Activated CD4-positive, CD25-positive, alpha-beta regulatory T cell (primary cell): ENCODE measurements at places on chromosomes 6 and 20.

DNA sequence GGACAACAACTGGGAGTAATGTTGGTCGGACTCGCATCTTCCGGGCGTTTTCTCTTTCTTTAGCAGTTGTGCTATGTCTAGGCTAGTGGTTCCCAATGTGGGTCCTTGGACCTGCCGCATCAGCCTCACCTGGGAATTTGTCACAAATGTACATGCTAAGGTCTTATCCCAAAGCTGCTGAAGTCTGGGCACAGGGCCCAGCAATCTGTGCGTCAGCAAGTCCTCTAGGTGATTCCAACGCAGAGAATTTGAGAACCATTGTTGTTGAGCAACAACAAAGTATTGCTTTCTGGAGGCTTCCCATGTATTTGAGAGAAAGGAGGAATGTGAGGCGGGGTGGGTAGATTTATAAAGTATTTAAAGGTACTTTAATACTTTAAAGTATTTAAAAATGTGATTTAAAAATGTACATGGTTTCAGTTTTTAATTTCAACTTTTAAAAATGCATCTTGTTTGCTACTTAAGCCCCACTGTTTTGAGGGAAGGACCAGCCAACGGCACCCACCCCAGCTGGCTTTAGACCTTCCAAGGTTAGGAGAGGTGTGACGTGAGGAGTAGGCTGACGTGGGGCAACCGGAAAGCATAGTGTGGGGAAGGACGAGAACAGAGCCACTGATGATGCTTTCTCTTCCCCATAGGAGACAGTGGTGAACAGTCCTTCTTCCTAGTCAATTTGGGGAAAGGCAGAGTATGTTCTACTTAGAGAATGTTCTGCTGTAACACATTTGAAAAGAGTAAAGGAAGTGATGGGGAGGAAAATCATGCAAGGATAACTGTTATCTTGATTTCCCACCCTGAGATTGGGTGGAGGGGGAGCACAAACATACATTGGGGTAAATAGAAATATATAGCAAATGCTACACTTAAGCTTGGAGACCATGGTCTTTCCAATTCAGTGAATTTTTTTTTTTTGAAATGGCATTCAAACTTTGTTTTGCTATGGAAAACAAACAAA is 4.3 kb downstream of the UST start:
- no peak for DNase-seq

DNA sequence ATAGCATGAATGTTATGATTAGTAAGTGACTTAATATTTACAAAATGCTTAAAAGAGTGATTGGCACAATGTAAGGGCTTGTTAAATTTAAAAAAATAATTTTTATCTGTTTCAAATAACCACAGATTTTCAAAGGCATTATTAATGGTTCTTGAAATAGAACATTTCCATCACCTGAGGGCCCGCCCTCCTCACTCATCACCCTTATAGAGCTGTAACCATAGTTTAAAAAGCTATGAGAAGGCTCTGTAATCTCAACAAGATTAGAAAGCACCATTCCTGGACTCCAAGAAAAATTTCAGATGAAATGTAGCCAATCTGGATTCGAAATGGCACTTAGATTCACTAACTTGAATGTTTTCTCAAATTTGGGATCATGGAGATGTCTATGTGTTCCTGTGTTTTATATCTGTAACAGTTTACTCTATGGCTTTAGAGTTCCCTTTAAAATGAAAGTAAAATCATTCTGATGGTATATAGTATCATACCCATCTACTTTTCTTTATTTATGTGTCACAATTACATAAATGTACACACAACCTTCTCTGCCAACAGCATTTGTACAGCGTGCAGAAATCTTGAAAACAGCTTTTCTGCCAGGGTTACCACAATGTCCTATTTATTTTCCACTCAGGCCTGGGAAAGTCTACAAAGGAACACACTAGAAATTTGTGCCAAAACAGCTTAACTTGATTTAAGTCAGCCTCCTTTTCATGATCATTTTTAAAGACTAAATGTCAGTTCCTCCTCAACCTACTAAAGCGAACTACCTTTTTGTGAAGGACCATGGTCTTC is 207.7 kb downstream of the TBX18 start:
- DNase-seq: no peak

DNA sequence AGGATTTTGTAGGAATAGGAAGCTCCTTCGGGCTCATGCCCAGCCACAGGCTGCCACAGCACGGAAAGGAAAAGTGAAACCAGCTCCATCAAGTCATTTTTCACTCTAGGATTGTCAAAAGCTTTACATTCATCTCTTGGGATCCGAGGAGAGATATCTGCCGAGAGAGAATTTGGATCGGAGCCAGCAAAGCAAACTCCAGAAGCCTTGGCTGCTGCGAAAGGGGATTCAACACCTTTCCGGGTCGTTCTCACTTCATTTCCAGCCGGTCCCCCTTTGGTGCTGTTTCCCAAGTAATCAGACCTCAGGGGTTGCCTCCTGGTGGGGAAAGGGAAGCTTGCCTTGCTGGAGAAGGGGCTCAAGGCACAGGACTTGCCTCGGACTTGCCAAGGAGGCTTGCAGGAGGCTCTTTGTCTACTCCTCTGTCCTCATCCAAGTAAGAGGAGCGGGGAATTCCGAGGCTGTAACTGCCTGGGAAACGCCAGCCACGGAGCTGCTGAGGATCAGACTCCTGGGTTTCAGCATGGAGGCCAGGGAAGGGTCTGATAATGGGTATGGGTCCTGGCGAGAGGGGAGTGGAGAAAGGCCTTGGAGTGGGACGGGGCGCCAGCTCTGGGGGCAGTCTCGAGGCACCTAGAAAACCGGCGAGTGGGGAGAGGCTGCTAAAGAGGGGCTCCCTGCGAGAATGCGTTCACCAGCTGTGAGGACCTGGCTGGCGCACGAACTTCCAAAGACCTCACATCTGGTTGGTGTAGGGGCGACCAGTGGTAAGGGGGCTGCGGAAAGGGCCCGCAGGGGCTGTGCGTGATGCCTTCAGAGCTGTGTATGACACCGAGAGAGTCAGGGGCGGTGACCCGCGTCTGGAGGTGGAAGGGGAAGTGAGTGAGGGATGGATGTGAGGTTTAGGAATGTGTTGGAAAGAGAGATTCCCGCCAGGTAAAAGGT is 702 bp downstream of the ETV7 start:
- DNase-seq: no peak

DNA sequence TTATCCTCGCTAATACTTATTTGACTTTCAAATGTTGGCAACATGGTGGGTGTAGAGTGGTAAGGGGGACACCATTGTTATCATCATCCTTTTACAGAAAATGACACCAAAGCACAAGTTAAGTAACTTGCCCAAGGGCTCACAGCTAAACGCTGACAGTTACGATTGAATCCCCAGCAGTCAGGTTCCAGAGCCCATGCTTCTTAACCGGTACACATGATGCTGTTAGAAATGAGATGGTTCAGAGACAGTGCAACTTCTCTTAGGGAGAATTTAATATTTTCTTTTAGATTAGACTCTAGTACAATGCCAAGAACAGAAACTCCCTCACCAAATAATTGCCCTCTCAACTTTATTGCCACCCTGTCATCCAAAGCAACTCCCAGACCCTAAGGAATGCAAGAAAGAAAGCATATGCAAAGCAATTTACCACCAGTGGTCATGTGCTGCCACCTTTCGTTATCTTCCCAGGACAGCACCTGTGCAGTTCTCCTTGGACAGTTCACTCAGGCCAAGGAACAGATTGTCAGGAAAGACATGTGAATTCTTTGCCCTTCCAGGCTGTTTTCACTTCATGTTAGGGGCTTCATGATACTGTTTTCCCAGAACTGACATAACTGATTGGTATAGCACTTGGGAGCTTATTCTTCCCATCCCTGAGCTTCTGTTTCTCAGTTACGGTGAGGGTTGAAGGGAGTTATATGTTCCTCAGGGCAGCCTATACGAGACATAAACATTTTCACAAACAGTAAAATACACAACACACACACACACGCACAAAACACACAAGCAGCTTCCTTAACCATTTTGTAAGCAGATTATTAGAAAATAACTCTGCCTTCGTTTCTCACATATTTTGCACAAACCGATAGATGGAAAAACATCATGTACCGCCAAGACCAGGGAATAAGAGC is 5.1 kb downstream of the HLA-DMA start:
- no peak for DNase-seq

- DNase-seq: no peak
Observed at GRCh38 chr20:46712056-46712636, 2.7 kb downstream of the SLC2A10 start.

- DNase-seq: no peak
Observed at GRCh38 chr20:59735917-59736316, 131.6 kb downstream of the PHACTR3 start.

DNA sequence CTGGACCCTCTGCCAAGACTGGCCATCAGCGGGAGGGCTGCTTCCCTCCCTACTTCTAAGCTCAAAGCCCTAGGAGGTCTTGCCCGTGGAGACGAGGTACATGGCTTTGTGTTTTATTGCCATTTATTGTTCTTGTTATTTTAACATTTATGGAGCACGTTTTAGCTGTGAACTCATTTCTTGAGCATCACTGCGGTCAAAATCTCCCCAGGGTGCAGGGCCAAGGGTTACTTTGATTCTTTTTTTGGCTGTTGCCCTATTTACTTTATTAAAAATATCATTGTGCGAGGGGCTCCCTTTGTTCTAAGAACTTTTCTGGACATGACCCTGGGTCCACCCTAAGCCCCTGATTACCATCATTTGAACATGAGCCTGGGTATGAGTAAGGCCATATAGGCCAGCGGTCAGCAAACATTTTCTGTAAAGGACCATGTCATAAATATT is 51.6 kb downstream of the EYA2 start:
- no peak for DNase-seq

DNA sequence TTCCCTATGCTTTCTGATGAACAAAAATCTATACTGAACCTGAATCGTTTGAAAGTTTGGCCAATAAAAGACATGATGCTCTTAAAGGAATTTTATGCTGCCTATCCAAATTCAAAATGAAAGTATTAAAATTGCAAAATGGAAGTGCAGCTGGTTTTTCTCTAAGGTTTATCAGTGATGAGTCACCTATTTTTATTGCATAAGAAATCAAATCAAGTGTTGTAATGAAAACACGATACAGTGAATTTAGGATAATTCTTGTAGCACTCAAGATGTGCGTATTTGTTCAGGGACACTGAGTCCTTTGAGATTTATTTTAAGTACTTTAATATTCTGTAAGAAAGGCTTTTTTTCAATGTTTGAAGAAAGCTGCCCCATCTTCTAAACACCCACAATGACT is 409.5 kb downstream of the ADGRB3 start:
- DNase-seq: no peak

DNA sequence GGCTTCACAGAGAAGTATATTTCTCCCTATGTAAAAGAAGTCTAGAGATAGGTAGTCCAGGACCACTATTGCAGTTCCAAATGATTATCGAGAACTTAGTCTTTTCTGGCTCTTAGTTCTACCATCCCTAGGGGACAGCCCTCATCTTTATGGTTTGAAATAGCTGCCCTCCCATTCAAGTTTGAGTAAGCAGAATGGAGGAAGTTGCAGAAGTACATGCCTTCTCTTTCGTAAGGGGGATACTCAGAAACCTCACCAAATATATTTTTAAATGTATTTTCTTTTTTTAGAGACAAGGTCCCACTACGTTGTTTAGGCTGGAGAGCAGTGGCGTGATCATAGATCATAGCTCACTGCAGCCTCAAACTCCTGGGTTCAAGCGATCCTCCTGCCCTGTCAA is 236.8 kb upstream of the RREB1 start:
- DNase-seq: no peak

DNA sequence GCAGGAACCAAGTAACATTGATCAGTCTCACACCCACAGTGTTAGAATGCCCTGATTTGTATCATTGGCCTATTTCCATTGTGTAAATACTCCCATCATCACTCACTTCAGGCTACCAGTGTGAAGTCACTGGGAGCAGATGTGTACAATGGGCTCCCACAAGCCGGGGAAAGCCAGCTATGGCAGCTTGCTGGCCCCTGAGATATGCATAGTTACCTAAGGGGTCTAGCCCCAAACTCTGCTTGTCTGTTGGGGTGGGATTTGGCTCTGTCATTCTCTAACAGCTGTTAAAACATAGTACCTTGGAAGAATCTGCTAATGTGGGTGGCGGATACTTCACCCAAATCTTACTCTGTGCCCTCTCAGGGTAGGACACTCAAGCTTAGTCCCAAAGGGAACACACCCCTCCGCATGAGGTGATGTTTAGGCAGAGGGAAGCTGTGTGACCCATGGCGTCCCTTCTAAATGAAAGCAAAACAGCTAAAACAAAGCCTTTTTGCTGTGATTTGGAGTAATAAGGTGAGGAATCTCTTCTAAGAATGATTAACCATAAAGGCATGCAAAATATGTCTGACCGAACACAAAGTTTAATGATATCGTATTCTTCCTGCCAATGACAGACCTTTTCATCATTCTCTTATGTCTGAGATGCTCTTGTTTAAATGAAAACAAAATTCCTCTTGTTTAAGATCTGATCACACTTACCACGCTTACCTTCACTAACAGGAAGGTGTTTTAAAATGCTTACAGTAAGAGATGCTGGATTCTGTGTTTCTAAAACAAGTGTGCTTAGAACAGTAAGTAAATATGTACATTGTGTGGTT is 45.9 kb upstream of the PXDC1 start:
- DNase-seq: no peak

- DNase-seq: no peak
Observed at GRCh38 chr6:167575158-167575696, 250.3 kb downstream of the TTLL2 start.

DNA sequence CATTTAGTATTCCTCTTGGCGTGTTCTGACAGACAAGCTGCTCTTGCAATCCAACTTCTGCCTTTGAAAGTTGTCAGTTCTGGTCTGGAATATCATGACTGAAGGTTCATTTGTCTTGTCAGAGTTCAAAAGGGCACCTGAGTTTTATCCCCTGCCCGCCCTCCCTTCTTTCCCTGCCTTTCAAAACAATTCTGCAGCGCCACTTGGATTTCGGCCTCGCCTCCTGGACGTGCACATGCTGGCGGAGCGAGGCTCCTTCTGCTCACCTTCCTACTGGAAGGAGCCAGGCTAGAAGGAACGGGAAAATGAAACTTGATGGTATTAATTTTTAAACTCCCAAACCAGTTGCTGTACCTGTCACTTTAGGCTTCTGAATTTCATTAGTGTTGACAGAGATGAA is 55.7 kb upstream of the HDGFL1 start:
- DNase-seq: no peak

DNA sequence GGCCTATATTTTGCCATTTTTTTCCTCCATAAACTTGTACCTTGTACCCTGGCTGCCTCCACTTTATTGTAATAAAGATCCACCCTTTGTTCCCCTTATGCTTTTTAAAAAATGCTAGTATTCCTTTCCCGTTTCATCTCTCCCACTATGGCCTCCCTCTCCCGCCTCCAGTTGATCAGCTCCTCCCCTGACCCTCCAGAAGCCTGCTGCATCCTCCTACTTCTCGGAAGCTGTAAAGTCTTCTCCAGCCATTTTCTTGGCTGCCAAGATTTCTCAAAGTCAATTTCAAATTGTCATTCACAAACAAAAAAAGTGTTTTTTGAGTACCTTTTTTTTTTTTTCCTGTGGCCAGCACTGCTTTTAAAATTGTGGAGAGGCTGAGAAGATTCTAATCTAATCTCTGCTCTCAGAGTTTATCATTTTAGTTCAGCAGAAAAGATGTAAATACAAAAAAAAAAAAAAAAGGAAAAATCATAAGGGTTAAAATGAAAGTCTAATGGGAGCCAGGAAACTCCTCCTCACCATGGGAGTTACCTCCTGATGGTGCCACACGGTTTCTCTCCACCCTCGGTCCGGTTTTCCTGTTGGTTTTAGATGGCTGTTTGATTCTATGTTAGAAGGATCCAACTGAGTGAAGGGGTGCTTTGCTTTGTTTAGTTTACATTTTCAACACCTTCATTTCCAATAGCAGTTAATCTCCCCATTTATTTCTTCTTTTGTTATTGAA is 103.0 kb upstream of the KCNK16 start:
- no peak for DNase-seq

- no peak for DNase-seq
Observed at GRCh38 chr20:3745686-3746173, 13.2 kb downstream of the HSPA12B start.
